Stimulated activated CD8-positive, alpha-beta memory T cell treated with anti-CD3 and anti-CD28 coated beads, Interleukin-4, amount 100 ng/mL, for 1 hour (primary cell): ENCODE measurements at places on chromosomes 11 and 22.

GRCh38 chr22:42938449-42938848 is 76.5 kb downstream of the PACSIN2 start:
- DNase-seq, result no peak

DNA sequence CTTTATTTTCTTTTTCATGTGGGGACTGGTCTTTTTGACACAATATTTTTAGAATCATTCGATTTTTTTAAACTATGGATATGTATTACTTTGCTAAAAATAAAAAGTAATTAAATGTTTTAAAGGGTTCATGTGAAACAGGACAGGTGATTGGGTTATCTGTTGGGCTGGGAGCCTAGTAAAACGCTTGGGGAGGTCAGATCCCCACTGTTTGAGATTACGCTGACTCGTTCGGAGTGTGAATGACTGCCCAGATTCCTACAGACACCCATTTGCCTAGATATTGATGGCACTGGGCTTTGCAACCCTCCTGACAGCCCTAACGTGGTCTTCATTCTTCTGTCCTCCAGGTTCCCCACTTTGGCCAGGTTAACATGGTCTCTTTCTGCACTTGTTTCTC is 62.9 kb upstream of the UBASH3B start:
- no peak for DNase-seq

GRCh38 chr11:112541140-112542046 is 280.7 kb upstream of the PLET1 start:
- DNase-seq, result no peak

GRCh38 chr11:55970935-55971334 is 1.2 kb upstream of the OR10AG1 start:
- DNase-seq, result no peak

- DNase-seq, result no peak
These were observed 210.5 kb upstream of the ANO3 start for GRCh38 chr11:26121466-26121865.

GRCh38 chr11:95262994-95263765 is 32.2 kb upstream of the SESN3 start:
- DNase-seq, result no peak

GRCh38 chr11:8043756-8044155 is 37.3 kb upstream of the TUB start:
- DNase-seq, result no peak

- DNase-seq, result no peak
These were observed 60.0 kb downstream of the OR10A6 start for GRCh38 chr11:7871056-7871455.

DNA sequence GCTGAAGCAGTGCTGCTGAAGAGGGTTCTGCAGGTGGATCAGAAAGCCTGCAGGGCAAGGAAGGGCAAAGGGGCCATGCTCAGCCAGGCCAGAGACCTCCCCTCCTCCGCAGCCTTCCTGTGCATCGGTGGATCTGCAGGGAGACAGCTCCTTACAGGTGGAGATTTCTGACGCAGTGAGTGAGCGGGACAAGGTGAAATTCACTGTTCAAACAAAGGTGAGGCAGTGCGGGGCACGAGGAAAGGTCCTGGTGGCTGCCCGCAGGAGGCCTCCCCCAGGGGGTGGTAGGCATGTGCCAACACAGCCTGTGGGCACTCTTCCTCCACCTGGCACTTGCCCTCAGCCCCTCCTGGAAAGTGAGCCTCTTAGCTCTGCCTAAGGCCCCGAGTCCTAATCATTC is 8.6 kb downstream of the CFL1 start:
- no peak for DNase-seq

DNA sequence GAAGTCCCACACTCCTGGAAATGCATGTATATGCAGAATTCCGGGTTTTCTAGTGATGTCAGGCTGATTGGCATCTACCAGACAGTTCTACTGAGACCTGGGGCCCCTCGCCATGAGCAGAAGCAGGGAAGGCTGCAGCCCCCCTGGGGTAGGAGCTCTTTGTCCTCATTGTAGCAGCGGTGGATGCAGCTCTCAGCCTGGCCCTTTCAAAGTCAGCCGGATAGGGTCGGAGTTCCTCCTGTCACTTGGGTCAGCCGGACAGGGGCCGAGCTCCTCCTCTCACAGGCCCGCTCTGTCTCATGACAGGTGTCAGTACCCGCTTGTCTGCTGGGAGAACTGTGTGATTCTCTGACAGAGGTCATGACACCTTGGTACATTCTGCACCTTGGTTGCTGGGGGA is 30.0 kb downstream of the MRGPRD start:
- no peak for DNase-seq

- no peak for DNase-seq
These were observed 8.8 kb upstream of the RPL3 start for GRCh38 chr22:39327995-39328754.

GRCh38 chr11:13375798-13376197 is 87.2 kb downstream of the BTBD10 start:
- no peak for DNase-seq

DNA sequence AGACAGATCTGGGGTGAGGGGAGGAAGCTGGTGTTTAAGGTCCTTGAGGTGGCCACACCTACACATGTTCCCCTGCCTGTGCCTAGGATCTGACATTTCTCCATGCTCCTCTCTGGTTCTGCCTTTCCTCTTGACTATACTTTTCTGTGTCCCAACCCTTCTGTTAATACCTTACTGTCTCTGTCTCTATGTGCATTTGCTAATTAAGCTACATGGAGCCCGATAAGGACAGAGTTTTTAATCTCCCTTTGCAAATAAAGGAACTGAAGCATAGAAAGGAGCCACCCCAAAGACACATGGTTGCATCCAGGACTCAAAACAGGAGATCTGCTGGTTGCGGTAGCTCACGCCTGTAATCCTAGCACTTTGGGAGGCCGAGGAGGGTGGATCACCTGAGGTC is 33.1 kb upstream of the CDON start:
- DNase-seq, result no peak

- no peak for DNase-seq
These were observed 615 bp downstream of the ANO5 start for GRCh38 chr11:22193348-22194051.

- DNase-seq, result no peak
These were observed 81.8 kb downstream of the KCNC1 start for GRCh38 chr11:17816232-17816931.

DNA sequence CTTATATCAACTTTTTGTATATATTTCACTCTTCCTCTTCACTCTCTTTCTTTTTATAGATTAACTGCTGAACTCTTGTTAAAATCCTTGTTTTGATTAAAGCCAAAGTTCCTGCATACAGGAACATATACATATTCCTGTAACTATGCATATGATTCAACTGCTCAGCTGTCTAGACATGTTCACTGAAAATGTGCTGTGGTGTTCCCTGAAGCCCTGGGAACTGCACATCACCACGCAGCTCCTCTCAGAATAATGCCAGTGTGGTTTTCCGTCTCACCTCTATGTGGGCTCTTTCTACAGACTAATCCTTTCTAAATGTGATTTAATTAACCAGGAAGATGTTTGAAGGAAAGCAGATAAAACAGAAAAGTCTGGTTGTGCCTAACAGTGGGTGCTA is 25.6 kb upstream of the MMP12 start:
- DNase-seq, result no peak

DNA sequence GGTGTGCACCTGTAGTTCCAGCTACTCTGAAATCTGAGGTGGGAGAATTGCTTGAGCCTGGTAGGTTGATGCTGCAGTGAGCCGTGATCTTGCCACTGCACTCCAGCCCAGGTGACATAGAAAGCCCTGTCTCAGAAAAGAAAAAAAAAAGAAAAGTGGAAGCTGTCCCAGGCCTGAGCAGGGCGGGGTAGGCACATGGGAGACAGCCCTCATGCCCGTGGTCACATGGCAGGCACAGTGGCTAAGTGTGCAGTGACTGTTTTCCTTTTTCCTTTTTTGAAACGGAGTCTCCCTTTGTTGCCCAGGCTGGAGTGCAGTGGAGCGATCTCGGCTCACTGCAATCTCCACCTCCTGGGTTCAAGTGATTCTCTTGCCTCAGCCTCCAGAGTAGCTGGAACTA is 7.8 kb downstream of the OTUB1 start:
- no peak for DNase-seq

GRCh38 chr11:3030289-3031070 is 26.7 kb downstream of the CARS1 start:
- DNase-seq, result no peak

GRCh38 chr11:83687787-83688186 is 401.6 kb upstream of the CCDC90B start:
- DNase-seq, result no peak

- DNase-seq, result no peak
These were observed 35.0 kb upstream of the MRGPRX1 start for GRCh38 chr11:18974192-18974591.

GRCh38 chr11:43833657-43834073 is 47.0 kb upstream of the ALKBH3 start:
- no peak for DNase-seq

- no peak for DNase-seq
These were observed 594.7 kb downstream of the METTL15 start for GRCh38 chr11:28702871-28703270.

DNA sequence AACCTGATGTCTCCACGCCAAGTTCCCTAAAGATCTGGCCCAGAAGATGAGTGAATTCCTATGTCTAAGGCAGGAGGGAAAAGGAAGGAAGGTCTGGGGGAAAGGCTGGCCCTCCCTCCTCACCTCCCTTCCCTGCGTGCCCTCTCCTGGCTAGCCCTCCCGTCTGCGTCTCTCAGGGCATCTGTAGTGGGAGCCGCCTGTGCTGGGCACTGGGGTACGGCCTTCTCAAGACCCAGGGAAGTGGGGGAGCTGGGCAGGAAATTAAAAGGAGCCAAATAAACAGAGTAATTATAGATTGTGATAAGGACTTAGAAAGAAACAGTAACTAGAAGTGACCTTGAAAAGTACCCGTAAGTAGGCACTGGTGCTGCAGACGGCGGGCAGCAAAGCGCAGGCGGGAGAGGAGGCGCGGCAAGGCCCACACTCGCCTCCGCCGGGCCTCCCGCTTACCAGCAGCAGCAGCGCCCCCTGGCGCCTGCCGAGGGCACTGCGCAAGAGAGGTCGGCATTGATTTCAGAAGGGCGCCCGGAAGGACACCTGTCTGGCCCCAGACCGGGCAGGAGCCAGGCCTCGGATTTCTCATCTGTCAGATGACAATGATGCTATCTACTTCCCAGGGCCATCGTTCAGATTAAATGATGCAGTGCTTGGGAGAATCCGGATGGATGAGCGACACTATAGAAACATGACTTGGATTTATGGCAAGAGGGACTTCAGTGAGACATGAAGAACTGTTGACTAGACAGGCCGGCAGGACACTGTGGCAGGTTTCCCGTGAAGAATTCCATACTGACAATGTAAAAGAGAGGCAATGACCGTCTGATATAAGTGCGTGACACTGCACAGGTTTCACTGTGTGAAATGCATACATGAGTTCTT is 7.3 kb downstream of the KCNJ1 start:
- peak; percentile 58 for DNase-seq

- DNase-seq, result no peak
These were observed 43.9 kb upstream of the FAT3 start for GRCh38 chr11:92180664-92181251.

DNA sequence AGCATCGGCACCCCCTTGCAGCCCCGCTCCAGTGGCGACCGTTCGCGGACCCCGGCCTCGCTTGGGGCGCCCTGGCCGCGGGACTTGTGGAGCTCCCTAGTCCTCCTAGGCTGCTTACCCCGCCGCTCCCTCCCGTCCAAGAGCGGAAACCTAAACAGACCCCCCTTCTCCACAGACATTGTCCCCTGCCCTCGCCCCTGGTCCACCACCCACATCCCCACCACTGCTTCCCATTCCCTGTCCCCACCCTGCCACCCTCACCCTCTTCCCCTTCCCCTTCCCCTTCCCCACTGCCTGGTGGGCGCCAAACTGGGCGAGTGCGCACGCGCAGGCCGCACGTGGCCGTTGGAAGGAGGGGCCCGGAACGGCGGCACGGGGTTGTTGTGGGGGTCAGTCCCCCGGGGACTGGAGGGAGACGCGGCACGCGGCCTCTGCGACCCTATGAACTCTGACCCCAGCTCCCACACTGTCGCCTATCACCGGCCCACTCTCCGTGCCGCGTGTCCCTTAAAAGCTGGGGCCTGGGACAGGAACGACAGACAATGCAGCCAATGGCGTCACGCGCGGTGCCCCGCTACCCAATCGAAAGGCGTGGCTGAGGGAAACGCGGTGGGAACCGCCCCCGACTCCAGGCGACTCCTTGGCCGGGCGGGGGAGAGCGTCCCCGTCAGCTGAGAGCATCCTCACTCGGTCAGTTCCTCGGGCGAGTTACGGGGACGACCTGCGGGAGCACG is at the start of gene SNX32:
SNX32 (plus strand) TSS at position 667 of the 734 bp plus-strand sequence. CDS start 103 bp downstream, outside the sequence.
- peak; percentile 92 for DNase-seq

- DNase-seq, result no peak
These were observed 25.3 kb downstream of the CEP295 start for GRCh38 chr11:93686812-93687211.

GRCh38 chr11:60944490-60945294 is 7.3 kb downstream of the SLC15A3 start:
- DNase-seq, result no peak

DNA sequence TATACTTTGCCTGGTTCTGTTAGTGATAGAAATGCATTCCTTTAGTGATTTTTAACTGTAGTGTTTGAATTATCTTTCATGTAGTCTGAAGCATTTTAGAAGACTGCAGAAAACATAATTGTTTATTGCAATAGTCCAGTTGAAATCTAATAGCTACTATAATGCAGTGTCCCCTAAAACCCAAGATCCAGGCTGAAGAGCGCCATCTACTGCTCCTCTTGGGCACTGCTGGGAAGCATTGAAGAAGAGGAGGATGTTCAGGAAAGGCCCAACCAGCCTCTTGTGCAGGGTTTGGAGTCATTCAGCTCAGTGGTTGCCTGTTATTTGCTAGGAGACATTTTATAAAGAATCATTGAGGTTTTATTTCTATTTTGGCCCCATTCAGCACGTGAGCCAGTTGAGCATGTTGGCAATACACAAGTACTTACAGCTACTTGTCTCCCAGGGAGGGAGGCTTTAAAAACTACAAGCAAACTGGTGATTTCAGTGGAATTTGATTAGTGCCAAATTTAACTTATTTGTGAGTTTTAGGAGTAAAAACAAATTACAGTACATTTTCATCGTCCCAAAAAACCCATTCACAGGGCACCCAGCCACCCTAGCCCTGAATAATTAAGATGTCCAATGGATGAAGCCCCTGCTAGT is 74.9 kb upstream of the HORMAD2 start:
- peak; percentile 21 for DNase-seq

GRCh38 chr11:16825968-16826367 is 87.5 kb downstream of the C11orf58 start:
- no peak for DNase-seq

DNA sequence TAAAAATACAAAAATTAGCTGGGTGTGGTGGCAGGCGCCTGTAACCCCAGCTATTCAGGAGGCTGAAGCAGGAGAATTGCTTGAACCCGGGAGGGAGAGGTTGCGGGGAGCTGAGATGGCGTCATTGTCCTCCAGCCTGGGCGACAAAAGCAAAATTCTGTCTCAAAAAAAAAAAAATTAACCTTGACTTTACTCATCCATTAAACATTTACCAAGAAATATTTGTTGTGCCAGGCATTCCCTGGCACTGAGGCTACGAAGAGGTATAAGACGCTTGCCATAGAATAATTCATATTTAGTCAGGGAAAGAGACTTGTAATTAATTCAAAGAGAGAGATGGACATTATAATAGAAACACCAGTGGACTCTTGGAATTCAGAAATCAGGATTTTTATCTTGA is 13.2 kb upstream of the PAFAH1B2 start:
- DNase-seq, result no peak

- no peak for DNase-seq
These were observed 36.9 kb upstream of the LINC01488 start for GRCh38 chr11:69444381-69445130.
